Peyer's patch (tissue), 4 donors: ENCODE measurements at places on chromosomes 3 and 15.
A peak's percentile ranks its signal among the peaks of the same experiment; 100 is the strongest.

DNA sequence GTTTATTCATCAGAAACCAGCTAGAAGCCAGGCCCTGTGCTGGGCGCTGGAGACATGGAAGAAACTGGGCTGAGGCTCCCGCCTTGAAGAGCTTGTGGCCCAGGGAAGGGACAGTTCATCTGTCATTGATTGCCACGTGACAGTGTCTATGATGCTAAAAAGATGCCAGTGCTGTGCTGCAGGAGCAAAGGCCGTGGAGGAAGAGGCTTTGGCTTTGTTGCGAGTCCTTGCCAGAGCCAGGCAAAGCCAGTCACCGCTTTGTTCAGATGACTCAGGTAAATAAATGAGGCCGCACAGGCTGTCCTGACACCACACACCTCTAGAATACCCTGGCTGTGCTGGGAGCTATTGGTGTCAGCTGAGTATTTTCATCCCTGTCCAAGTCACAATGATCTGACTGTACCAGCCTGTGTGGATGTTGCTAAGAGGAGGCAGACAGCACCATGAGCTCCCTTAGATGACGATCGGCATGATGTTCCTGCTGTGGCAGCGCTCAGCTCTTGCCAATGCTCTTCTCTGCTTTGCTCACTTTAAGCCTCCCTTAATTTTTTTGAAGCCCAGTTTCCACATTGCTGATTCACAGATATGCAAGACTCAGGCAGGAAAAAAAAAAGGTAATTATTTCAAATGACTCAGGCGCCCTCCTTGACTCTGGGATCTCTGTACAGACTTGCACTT lies 77.5 kb downstream of the CCNL1 start:
- peak; percentile 74 for DNase-seq

- DNase-seq: no peak
Measured at GRCh38 chr3:28916713-28917499, 364.0 kb upstream of the RBMS3 start.

- DNase-seq: no peak
Measured at GRCh38 chr3:108524537-108524936, 14.1 kb upstream of the MYH15 start.

DNA sequence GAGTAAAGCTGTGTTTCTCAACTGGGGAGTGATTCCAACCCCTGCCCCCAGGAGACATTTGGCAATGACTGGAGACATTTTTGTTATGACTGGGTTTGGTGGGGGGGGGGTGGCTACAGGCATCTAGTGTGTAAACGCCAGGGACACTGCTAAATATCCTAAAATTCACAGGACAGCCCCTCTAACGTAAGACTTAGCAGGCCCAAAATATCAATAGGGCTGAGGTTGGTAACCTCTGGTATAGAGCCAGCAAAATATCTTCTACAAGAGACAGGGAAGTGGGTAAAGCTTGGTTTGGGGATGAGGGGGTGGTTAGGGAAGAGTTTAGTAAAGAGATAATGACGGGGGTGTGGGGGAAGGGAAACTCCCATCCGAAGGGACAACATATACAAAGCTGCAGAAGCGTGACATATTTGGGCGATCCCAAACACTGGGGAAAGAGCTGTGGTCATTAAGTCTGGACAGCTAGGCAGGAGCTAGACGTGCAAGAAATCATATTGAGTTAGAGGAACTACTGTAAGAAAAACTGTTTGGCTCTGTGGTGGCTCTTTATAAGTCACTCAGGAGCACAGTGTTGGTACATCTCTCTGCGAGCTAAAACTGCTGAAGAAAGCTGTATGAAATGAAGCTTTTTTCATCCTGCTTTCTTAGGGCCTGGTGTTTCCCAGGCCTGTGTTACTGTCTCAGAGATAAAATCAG lies 697 bp upstream of the TRIM69 start:
- no peak for DNase-seq

DNA sequence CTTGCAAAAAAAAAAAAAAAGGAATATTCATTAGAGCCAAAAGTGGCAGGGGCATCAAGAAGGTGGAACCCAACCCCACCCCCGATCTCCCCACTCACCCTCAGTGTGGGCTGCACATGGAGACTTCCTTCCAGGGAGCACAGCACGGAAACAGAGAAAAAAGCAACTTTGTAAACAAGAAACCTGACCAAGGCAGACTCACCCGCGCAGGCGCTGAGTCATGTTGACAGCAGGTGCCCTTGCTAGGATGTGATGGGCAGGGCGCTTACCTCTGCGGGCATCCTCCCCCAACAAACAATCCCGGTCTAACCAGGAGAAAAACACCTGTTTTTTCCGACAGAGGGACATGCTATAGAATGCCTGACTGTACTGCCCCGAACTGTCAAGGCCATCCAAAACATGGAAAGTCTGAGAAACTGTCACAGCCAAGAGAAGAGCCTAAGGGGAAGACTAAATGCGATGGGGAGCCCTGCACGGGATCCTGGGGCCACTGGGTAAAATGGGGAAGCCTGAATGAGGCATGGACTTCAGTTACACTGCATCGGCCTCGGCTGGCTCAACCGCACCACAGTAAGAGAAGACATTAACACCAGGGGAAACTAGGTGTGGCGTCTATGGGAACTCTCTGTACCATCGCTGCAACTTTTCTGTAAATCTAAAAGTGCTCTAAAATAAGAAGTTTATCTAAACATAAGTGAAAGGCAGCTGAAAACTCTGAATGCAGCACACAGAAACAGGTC lies 66.7 kb upstream of the GATA2 start:
- DNase-seq: no peak

DNA sequence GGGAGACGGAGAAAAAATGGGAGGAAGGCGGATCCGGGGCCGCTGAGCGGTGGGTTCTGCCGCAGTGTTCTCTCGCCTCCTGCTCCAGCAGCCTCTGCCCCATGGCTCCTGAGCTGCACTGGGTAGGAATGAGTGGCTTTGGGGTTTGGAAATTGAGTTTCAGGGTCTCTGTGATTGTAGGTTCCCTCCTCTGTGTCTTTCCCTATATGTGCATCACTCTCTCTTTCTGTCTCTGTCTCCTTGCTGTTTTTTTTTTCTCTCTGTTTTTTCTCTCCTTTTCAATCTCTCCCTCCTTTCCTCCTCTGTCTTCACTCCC lies 1.9 kb downstream of the GRM7 start:
- DNase-seq: no peak

- DNase-seq: no peak
Measured at GRCh38 chr3:156761007-156761406, 65.1 kb upstream of the LEKR1 start.

GRCh38 chr15:77731067-77731466 lies 98.4 kb upstream of the LINGO1 start:
- DNase-seq: no peak

DNA sequence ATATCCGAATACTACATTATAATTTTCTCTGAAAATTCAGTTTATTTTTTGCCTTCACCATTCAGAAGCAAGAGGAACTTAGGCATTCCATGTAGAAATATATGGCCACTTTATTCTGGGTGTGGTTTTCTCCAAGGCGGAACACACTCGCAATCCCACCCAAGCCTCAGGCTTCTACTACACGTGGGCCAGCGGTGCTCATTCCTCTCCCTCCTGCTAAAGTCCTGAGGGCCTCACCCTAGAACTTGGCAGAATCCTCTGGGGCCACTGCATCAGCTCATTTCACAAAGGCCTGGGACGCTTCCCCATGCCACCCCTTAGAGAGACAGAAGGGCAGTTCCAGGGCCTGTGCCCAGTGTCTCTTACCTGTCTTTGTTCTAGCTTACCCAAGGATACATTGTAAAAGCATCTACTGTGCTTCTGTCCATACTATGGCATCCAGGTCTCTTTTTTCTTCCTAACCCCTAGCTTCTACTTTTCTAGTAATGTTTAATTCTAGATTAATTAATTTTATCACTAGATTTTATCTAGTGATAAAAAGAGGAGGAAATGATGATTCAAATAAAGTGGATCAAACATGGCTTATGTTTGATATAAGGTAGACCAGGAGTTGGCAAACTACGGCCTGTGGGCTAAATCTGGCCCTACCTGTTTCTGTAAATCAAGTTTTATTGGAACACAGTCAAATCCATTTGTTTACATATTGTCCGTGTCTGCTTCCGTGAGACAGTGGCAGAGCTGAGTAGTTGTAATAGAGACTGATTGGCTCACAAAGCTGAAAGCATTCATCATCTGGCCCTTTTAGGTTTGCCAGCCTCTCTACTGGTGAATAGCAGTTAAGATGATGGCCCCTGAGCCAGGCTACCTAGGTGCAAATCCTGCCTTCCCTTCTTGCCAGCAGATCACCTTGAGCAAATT lies 29.8 kb downstream of the LARS2 start:
- no peak for DNase-seq

GRCh38 chr3:63405882-63406281 lies 127.8 kb downstream of the SYNPR start:
- no peak for DNase-seq

GRCh38 chr3:134901461-134901860 lies 106.4 kb downstream of the EPHB1 start:
- DNase-seq: no peak

DNA sequence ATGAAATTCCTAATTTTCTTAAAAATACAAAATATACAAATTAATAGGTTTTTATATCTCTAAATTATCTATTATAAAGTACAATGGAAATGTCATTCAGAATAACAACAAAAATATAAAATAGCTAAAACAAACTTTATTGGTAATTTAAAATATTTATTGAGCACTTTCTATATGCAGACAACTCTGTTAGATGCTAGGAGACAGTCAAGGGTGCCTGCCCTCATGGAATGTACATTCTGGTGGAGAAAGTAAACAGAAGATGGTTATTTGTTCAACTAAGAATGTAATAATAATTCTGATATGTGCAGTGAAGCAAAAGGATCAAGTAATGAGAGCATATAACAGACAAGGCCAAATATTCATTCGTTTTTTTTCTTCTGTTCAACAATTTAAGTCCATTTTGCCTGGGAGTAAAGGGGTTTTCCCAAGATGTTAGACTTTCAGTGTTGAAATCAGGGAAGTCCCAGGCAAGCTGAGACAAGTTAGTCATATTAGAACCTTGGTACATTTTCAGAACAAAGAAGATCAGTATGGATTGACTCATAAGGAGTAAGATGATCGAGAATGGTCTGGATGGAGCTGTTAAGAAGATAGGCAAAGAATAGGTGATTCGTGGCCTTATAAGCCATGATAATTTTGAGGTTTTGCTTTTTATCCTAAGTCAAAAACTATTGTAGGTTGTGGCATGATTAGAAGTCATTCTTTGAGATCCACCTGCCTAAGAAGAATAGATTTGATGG lies 150.2 kb upstream of the MLF1 start:
- DNase-seq: no peak

- DNase-seq: no peak
Measured at GRCh38 chr3:160796813-160797164, 40.8 kb downstream of the PPM1L start.

DNA sequence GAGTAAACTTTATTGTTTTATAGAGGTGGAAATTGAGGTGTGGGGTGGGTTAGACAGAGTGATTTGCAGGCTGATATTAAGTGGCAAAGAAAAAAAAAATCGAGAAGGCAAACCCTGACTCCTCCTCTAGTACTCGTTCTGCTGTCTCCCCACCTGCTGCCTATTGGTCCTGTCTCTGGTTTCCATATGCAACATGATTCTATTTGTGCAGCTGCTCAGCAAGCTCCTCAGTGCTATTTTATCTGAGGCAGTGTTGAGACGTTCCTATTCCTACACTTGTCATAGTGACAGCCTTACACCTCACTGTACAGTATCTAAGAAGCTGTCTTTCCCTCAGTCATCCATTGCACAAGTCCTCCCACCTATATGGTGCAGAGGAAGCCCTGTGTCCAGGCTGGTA lies 45.1 kb downstream of the RSL24D1 start:
- no peak for DNase-seq

- no peak for DNase-seq
Measured at GRCh38 chr3:106421909-106422308, 553.1 kb upstream of the CBLB start.

GRCh38 chr15:84975871-84976351 lies 5.7 kb upstream of the PDE8A start:
- DNase-seq: no peak

- DNase-seq: no peak
Measured at GRCh38 chr15:60795471-60795870, 316.5 kb upstream of the ICE2 start.

- DNase-seq: no peak
Measured at GRCh38 chr15:100856867-100857266, 22.8 kb upstream of the ALDH1A3 start.

DNA sequence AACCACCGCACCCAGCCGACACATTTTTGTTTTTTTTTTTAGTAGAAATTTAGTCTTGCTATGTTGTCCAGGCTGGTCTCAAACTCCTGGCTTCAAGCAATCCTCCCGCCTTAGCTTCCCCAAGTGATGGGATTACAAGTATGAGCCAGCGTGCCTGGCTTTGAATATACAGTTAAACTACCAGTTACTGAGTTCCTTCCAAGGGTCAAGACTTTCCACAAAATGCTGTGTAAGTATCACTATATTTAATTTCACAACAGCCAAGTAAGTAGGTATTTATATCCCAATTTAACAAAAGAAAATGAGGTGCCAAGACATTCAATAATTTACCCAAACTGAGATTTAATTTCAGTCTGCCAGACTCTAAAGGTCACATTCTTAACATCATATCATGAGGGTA lies 181.3 kb upstream of the TMC3 start:
- no peak for DNase-seq

- no peak for DNase-seq
Measured at GRCh38 chr3:49461443-49462171, 8.5 kb upstream of the DAG1 start.

- no peak for DNase-seq
Measured at GRCh38 chr15:34600923-34601322, 17.5 kb upstream of the GOLGA8B start.

DNA sequence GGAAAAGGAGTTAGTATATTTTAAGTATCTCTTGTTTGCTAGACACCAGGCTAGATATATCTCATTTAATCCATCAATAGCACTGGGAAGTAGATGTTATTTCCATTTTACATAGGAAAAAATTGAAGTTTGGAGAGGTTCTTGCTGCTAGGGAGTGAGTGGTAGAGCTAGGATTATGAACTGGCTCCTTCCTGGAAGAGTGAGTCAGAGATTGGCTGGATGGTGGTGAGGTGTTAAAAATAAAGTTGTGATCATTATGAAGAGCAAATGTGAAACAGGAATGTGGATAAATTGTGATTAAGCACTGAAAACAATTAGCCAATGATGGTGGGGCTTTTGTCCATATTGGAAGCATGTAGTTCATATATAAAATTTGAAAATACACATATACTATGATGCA lies 234.2 kb downstream of the WNT5A start:
- no peak for DNase-seq

DNA sequence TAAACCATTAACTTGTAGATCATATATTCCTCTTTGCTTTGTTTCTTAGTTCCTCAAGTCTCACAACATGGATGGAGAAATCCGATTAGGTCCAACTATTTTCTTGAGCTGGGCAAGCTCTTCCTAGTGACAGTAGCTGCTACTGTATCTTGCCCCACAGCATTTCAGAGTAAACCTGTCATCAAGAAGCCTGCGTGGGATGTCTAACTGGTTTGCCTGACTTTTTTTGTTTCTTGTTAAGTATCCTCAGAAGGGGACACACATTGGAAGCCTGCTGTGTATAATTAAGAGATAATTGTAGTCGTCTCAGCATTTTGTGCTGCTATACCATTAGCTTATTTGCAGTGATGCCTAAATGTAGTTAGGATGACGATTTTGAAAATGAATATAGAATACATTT lies 29.3 kb upstream of the STT3B start:
- no peak for DNase-seq

- DNase-seq: no peak
Measured at GRCh38 chr3:194928831-194929577, 243.3 kb downstream of the FAM43A start.
